CD8-positive, alpha-beta T cell (primary cell): ENCODE measurements at places on chromosomes 7 and 10.
A peak's percentile ranks its signal among the peaks of the same experiment; 100 is the strongest.

- peak; percentile 58 for DNase-seq
Observed at GRCh38 chr7:38463277-38464225, 167.6 kb downstream of the AMPH start.

DNA sequence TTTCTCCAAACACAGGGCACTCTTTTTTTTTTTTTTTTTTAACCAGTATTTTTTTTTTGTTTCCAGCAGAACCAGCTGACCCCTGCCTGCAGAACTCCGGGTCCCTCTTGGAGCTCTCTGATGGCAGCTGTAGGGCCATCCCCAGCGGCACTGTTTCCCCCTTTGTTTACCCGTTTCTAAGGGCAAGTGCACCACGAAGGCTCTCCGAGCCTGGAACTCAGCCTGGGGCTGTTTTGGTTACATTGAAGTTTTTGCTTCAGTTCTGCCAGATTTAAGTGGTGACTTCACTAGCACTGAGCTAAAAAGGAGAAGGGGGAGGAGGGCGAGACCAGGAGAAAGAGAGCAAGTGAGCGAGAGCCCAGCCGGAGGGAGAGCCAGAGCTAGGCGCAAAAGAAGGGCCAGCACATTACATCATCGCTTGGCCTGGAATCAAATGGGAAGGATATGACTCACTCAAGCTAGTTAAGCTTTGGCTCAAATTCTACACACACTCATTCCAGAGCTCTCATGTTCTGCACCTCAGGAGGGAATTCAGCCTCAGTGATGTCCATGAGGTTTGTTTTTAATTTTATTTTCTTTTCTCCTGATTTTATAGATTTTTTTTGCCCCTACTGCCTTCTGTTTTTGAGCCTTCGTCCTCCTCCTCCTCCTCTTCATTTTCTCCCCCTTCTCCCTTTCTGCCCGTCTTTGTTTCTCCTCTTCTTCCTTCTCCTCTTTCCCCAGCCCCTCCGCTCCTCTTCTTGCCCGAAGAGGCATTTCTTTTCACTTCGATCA lies 272.3 kb downstream of the TRIL start:
- peak; percentile 40 for DNase-seq

DNA sequence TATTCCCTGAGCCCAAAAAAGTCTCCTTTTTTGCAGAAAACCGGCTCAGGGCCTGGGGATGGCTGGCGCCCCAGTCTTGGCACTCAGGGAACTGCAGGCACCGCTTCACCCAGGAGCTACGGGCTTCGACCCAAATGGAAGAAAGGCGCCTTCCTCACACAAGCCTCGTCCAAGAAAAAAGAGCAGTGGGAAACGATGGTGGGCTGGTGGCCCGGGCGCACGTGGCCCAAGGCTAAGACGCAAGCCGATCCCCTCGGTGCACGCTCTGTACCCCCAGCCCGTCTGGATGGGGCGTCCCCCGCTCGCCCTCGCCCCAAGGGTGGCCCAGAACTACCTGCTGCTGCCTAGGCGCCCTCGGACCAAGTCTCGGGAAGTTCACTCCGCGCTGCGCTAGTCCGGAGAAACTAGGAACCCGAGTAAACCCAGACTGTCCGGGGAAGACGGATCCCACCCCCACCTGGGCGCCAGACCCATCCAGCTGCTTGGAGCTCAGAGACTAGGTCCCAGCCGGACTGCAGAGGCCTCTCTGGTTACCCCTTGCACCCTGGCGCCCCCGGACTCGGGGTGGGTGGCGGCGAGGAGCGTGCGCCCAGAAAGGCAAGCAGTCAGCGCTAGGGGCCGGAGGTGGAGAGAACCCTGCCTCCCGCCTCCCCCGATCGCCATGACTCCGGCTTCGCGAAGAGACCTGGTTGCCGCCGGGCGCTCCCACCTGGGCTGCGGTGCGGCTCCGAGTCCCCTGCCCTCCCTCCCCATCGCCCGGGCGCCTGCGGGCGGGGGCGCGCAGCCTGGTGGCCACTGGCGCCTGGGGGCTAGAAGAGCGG lies 76.4 kb downstream of the CALN1 start:
- DNase-seq: no peak

- DNase-seq: no peak
Observed at GRCh38 chr10:18008986-18009385, 57.3 kb downstream of the SLC39A12 start.

DNA sequence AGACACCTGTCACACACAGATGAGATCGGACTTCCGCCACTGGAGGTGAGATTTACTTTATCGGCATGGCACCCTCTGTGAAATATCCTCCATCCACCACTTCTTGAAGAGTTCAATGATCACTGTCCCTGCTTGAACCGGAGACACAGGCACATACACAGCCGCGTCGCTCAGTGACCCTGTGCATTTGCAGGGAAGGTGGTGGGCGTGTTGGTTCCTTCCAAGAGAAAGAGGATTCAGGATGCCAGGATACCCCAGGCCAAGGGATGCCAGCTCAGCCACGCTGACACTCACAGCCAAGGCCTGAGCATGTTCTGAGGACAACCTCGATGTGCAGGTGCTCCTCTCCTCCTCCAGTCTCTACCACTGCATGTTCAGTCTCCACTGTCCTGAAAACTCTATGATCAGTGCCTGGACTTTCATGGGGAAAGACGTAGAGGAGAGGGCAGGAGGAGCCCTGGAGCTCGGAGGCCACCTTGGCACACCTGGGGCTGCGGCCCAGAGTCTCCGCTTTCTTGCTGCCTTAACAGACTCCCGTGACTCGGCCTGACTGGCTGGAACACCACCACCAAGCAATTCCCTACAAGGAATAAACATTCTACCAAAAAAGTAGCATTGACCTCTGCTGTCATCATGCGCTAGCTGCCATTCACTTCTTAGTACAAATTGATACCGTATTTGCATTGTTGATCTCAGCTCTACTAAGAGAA lies 115.2 kb downstream of the TCERG1L start:
- DNase-seq: peak; percentile 19

- no peak for DNase-seq
Observed at GRCh38 chr10:42992156-42992956, 84.5 kb upstream of the RET start.

GRCh38 chr7:15747301-15747700 lies 60.8 kb upstream of the MEOX2 start:
- no peak for DNase-seq
